ENCODE measurements at places on chromosomes 12 and 14. TPM values are rescaled to one million over a fixed set of nuclear protein-coding genes. Genes with fewer than 3 reads are reported as not detected.

SYT10 gene
- total RNA-seq: not detected

TNFAIP2 gene
- total RNA-seq: 85.3 TPM

CD27 gene
- total RNA-seq: 0.40 TPM

PPP1R36 gene
- total RNA-seq: 0.20 TPM

DLK1 gene
- 0.16 TPM for total RNA-seq

TC2N gene
- 52.5 TPM for total RNA-seq

DNAH10 gene
- total RNA-seq: 0.12 TPM

PDE3A gene
- total RNA-seq: 0.56 TPM

GPR162 gene
- 0.76 TPM for total RNA-seq

BIN2 gene
- total RNA-seq: 1.5 TPM

NELL2 gene
- total RNA-seq: 3.0 TPM

STON2 gene
- total RNA-seq: 54.0 TPM

PIGH gene
- total RNA-seq: 13.1 TPM

CAPZA3 gene
- not detected for total RNA-seq

HOTAIR gene
- not detected for total RNA-seq

SLC8A3 gene
- 0.08 TPM for total RNA-seq

OTUB2 gene
- total RNA-seq: 5.5 TPM

MUCL1 gene
- total RNA-seq: not detected

GPR132 gene
- total RNA-seq: 0.36 TPM

HOXC9 gene
- 1.2 TPM for total RNA-seq

TMEM132D gene
- not detected for total RNA-seq

HSPB8 gene
- total RNA-seq: 33.8 TPM

EPYC gene
- not detected for total RNA-seq

ORAI1 gene
- total RNA-seq: 7.3 TPM

LTB4R2 gene
- total RNA-seq: 82.9 TPM

SIX1 gene
- total RNA-seq: 0.12 TPM

CD163L1 gene
- total RNA-seq: 0.60 TPM

KRT78 gene
- 291 TPM for total RNA-seq

PTPRR gene
- not detected for total RNA-seq

SLC10A1 gene
- not detected for total RNA-seq
